Fibroblast of skin of scalp (primary cell): ENCODE measurements at places on chromosomes 6 and 20.
A peak's percentile ranks its signal among the peaks of the same experiment; 100 is the strongest.

DNA sequence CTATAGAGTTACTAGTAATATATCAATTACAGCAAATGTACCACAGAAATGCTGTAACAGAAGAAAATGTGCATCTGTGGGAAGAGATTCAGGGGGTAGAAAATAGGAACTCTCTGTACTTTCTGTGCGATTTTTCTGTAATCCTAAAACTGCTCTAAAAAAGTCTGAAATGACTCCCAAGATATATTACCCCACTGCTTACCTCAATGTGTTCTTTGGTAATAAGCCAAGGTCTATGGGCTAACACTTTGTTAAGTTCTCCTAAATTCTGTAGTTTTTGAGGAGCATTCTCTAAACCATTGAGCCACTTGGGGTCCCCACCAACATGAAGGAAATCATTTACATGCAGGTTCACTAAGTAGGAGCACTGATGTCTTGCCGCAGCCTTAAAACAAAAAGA lies 94.4 kb downstream of the SESN1 start:
- no peak for DNase-seq

GRCh38 chr6:113819169-113819830 lies 37.8 kb upstream of the MARCKS start:
- no peak for DNase-seq

DNA sequence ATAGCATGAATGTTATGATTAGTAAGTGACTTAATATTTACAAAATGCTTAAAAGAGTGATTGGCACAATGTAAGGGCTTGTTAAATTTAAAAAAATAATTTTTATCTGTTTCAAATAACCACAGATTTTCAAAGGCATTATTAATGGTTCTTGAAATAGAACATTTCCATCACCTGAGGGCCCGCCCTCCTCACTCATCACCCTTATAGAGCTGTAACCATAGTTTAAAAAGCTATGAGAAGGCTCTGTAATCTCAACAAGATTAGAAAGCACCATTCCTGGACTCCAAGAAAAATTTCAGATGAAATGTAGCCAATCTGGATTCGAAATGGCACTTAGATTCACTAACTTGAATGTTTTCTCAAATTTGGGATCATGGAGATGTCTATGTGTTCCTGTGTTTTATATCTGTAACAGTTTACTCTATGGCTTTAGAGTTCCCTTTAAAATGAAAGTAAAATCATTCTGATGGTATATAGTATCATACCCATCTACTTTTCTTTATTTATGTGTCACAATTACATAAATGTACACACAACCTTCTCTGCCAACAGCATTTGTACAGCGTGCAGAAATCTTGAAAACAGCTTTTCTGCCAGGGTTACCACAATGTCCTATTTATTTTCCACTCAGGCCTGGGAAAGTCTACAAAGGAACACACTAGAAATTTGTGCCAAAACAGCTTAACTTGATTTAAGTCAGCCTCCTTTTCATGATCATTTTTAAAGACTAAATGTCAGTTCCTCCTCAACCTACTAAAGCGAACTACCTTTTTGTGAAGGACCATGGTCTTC lies 207.7 kb downstream of the TBX18 start:
- no peak for DNase-seq

DNA sequence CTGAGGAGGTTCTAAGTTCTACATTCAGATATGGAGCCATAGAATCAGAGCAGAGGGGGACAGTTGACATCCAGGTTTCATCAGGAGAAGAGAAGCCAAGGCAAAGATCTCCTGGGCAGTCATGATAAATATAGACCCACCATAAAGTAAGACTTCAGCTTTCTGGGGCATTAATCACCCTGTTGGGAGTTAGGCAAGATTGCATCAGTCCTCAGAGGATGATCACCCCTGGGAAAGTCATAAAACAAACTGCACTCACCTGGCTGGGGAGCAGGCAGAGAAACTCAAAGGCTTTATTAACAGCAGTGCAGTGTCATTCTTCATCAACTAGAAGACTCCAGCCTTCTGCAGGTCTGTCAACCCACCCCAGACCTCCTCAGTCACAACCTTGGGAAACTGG lies 301.3 kb upstream of the JARID2 start:
- DNase-seq: peak; percentile 13

GRCh38 chr6:79440598-79440997 lies 96.6 kb downstream of the LCA5 start:
- DNase-seq: no peak

DNA sequence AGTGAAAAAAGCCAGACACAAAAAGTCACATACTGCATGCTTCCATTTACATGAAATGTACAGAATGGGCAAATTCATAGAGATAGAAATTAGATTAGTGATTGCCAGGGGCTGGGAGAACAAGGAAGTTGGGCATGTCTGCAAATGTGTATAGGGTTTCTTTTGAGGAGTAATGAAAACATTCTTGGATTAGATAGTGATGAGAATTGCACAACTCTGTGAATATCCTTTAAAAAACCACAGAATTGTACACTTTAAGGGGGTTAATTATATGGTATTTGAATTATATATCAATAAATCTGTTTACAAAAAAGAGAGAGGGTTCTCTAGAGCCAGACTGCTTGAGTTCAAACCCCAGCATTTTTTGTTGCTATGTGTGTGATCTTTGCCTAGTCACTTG lies 188.1 kb downstream of the CDC5L start:
- peak; percentile 68 for DNase-seq

GRCh38 chr6:29487660-29488059 lies at the start of gene MAS1L:
Gene MAS1L (minus strand): TSS chr6:29487956. CDS start chr6:29487902, 54 bp downstream.
- no peak for DNase-seq

DNA sequence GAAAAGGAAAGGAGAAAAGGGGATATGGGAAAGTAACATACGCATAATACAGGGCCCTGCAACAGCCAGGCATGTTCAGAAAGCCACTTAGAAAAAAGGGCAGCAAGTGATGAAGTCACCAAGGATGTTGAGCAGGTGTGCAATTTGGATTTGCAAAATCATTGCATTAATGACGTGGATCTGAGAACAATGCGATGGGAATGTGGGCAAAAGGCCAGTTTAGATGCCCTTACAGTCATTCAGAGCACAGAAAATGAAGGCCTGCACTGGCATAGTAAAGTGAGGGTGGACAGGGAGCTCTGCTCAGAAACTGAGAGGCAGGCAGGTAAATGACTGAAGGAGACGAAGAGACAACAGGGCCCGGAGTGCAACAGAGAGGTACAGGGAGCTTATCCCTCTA lies 123.7 kb upstream of the NHSL1 start:
- DNase-seq: no peak

- DNase-seq: no peak
These were observed 115.0 kb downstream of the TAF4 start for GRCh38 chr20:61950641-61951071.

GRCh38 chr6:15970517-15970916 lies 158.4 kb upstream of the MYLIP start:
- no peak for DNase-seq

GRCh38 chr20:13857304-13857703 lies 72.5 kb downstream of the NDUFAF5 start:
- DNase-seq: no peak

GRCh38 chr20:15491575-15491974 lies 1081.7 kb downstream of the KIF16B start:
- no peak for DNase-seq

- DNase-seq: no peak
These were observed 288.7 kb upstream of the CDYL start for GRCh38 chr6:4487538-4487937.

GRCh38 chr6:43936476-43936875 lies 166.5 kb downstream of the VEGFA start:
- DNase-seq: no peak

GRCh38 chr6:166464068-166465002 lies 81.6 kb upstream of the MPC1 start:
- no peak for DNase-seq

GRCh38 chr6:132684272-132684671 lies 25.3 kb upstream of the TAAR1 start:
- no peak for DNase-seq

DNA sequence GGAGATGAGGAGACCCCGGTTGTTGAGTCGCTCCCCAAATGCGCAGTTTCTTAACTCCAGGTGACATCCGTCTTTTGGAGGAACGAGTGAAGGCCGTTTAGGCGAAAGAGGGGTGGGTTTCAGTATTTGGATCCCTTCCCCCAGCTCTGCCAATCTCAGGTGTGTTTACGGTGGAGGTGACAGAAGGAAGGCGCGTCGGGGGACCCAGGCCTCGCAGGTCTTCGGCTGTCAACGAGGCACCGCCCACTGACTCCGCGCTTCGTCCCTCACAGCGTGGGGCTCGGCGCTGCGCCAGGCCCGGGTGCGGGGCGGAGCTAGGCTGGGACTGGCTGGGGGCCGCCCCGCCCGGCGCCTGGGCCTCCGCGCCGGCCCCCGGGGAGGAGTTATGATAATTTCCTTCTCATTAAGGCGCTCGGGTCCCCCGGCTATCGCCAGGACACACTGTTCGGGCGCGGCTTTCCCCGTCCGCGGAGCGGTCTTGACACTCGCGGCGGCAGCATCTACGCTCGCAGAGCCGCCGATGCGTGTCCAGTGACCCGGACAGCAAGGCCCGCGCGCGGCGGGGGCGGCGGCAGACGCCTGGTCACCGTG lies at the start of gene TFAP2C:
Gene TFAP2C (plus strand): TSS at position 434 of the 591 bp plus-strand sequence. CDS start 239 bp downstream, outside the sequence.
- DNase-seq: peak; percentile 83

GRCh38 chr6:127458817-127459216 lies 372 bp downstream of the KIAA0408 start:
- DNase-seq: peak; percentile 10

DNA sequence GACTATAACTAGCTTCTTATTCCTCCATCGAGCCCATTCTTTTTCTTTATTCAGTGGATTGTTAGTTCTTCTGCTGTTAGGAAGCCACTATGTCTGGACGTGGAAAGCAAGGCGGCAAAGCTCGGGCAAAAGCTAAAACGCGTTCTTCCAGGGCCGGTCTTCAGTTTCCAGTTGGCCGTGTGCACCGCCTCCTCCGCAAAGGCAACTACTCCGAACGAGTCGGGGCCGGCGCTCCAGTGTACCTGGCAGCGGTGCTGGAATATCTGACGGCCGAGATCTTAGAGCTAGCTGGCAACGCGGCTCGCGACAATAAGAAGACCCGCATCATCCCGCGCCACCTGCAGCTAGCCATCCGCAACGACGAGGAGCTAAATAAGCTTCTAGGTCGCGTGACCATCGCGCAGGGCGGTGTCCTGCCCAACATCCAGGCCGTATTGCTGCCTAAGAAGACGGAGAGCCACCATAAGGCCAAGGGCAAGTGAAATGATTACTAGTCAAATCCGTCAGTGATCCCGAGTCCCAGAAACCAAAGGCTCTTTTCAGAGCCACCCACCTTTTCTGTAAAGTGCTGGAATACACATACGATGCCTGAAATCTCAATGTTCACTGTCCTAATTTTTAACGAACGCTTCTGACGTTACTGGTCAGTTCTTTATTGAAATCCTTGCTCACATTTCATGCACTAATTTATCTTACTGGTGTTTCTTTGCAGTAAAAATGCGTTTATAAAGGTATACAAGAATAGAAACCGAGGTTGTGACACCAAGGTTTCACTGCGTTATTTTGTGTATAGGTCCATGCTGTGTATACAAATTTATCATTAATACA lies 129.9 kb downstream of the HFE start:
- peak; percentile 85 for DNase-seq

GRCh38 chr20:39873286-39873685 lies 815.8 kb downstream of the MAFB start:
- DNase-seq: no peak

DNA sequence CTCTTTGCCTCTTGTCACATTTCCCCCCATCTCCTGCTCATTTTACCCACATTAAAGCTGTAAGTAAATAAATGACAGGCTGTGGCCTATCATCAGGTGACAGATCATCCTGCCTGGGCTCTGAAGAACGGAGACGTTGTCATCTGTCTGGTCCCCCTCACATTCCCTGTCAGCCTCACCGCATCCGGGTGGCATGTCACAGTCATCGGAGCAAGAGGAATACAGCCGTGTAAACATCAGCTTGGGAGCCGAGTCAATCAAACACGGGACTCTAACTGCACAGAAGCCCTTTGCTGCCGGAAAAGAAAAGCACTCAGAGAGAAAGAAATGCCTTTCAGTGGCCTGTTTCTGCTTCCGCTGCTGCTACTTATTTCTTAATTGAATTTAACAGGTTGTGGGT lies 371.9 kb upstream of the ID4 start:
- peak; percentile 35 for DNase-seq

DNA sequence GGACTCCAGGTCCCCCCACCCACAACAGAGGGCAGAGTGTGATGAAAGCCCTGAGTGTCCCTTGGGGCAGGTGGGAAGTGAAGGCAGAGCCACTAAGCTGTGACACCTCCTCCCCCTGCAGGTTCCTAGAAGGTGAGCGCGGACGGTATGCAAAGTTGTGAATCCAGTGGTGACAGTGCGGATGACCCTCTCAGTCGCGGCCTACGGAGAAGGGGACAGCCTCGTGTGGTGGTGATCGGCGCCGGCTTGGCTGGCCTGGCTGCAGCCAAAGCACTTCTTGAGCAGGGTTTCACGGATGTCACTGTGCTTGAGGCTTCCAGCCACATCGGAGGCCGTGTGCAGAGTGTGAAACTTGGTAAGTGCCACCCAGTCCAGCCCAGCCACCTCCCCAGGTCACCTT lies 159.6 kb upstream of the RNF24 start:
- no peak for DNase-seq

DNA sequence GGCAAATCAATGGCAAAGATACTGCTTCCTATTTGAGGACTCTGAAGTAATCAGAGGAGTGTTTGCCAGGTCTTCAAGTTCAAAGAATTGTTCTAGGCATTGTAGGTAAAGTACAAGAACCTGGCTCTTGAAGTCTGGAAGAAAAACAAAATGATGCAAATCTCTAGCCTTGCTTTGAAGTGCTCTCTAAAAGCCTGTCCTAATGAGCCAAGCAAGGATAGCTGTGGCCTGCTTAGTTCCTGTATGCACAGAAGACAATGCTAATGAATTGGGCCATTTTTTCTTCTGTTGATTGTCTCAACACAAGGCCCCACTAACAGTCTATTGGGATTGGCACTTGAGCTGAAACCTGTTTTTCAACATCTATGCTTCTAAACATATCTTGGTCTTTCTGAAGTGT lies 165.0 kb upstream of the POU3F2 start:
- no peak for DNase-seq

DNA sequence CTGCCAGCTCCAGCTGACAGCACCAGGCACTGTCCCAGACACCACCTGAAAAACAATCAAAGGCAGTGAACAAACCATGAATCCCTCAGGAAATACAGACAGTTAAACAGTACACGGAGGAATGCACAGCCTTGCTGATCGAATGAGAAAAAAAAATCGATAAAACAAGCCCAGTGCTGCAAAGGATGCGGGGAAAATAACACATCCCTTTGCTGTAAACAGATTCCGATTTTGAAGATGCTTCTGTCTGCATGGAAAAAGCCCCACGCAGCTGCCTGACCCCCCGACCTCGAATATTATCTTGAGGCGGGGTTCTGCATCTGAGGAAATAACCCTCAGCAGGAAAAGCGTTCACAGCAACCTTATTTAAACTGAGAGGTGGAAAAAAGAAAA lies 43.9 kb downstream of the RBM38 start:
- no peak for DNase-seq
